A375 (cell line): ENCODE measurements at places on chromosomes 11 and 22. TPM values are rescaled to one million over a fixed set of nuclear protein-coding genes. Genes with fewer than 3 reads are reported as not detected.

The OR10D3 gene
- 0.60 and 1.6 TPM in 2 replicates for total RNA-seq

The OR5T2 gene
- total RNA-seq = not detected in 2 replicates

The KRTAP5-11 gene
- not detected in 2 replicates for total RNA-seq

The HEPACAM gene
- 0.05 and 0.15 TPM in 2 replicates for total RNA-seq

The BATF2 gene
- total RNA-seq = 1.3 TPM in 2 replicates
